ENCODE measurements at places on chromosomes 13 and 19.

DNA sequence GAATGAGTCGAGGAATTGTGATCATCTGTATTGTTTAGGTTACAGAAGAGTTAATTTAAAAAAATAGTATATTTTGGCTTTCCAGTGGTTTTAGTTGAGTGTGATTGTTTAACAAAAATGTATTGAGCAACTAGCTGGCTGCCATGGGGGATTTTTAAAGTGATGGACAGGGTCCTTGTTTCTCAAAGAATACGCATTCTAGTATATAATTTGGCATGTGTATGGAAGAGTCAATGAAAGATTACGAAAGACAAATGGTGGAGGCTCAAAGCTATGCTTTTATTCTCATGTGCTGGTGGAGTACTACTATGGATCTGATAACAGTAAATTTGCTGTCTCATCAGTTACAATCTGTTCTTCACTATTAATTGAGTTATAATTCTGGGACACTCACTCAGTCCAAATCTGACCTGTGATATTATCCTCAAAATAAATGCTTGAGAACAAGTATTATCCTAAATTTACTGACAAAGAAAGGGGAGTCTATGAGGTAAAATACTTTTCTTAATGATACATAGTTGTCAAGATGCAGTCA is 240.0 kb downstream of the GPC6 start:
- no peak for DNase-seq

DNA sequence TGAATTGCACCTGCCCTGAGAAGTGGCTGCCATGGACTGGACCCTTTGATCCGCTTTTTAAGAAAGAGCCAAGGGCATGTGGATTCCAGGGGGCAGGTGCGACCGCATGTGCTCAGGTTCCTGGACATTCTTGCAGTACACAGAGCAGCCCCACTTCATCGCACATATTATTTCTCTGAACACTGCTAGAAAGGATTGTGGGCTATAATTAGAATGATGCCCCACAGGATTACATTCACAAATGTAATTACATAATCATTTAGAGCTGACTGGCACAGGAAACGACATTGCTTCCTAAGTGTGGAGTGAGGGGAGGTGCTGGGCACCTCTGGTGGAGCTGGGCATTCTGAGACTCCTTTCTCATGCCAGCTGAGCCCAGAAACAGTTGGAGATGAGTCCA is 37.5 kb upstream of the VSTM2B start:
- DNase-seq, result no peak

DNA sequence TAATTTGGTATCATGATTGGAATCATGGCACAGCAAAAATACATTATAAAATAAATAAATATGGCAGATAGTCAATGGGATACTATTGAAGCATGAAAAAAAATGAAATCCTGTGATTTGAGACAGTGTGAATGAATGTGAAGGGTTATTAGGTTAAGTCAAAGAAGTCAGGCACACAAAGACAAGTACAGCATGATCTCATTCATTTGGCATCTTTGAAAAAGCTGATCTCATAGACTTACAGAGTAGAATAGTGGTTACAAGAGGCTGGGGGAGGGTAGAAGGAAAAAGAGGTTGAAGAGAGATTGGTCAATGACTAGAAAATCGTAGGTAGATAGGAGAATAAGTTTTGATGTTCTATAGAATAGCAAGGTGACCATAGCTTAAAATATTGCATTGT is 295.1 kb upstream of the SLITRK5 start:
- no peak for DNase-seq

DNA sequence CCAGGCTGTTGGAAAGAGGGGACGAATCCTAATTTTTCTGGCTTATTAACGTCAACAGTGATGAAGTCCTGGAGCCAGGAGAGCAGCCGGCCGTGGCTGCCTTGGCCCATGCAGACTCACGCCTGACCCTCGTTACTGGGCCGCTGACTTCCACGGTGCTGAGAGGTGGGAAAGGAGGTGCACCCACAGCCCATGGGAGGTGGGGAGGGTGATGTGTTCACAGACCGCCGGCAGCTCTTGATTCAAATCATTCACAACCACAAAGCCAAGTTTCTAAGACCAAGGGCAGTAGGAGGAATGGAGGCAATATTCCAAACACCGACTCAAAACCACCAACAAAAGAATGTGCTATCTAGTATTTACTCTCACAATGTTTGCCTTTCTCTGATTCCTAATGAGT is 24.3 kb downstream of the COL4A2 start:
- no peak for DNase-seq

- DNase-seq, result no peak
These were observed 15.6 kb downstream of the KCTD4 start for GRCh38 chr13:45185286-45185685.

DNA sequence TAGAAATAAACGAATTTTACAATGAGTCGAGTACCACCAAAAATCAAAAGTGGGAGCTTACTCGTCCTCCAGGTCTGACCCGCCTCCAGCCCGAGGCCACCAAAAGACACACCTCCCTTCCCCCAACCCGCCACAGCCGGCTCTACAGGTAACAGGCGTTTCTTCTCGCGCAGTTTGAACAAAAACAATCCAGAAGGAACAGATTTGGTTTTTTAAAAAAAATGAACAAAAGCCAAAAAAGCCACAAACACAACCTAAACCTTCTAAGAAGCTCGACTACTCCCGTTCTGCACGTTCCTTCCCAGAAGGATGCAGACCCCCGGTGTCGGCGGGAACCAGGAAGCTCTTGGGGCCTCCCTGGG is 671 bp downstream of the ZDHHC20 start:
- peak; percentile 28 for DNase-seq

- no peak for DNase-seq
These were observed 516.8 kb downstream of the OLFM4 start for GRCh38 chr13:53545340-53545941.

DNA sequence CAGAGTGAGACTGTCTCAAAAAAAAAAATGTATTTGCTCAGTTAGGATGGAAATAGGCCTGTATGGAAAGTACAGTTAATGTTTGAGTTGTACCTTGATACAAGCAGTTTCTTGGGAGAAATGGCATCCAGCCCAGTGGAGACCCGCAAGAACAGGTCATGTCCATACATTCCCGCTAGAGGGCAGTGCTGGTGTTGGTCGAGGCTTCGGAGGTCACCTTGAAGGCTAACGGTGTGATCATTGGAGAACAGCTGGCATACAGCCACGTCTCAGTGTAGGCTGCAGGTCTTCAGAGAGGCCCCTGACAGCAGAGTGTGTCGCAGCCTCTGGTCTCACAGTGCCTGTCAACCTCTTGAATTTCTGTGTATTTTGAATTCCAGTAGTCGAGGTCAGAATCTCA is 7.5 kb downstream of the ZNF610 start:
- DNase-seq, result peak; percentile 48

DNA sequence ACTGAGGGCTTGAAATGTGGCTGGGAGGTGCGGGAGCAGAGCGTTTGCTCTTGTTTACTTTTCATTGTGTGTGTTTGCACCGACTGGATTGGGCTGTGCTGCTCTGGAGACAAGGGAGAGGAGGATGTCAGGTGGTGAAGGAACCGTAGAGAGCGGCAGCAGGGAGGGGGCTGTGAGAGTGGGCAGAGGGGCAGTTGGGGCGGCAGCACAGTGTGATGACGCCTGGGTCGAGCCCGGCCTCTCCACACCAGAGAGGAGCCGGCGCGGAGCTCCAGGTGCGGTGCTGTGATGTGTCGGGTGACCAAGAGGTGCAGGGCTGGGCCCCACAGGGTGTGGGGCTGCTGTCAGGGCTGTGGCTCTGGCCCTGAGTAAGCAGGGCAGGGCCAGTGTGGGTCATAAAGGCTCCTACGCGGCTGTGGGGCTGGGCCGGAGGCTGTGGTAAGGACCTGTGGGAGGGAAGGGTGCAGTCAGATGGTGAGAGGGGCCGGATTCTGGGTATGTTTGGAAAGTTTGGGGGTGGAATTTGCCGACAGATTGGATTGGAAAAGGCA is 10.5 kb downstream of the NAXD start:
- DNase-seq, result no peak

DNA sequence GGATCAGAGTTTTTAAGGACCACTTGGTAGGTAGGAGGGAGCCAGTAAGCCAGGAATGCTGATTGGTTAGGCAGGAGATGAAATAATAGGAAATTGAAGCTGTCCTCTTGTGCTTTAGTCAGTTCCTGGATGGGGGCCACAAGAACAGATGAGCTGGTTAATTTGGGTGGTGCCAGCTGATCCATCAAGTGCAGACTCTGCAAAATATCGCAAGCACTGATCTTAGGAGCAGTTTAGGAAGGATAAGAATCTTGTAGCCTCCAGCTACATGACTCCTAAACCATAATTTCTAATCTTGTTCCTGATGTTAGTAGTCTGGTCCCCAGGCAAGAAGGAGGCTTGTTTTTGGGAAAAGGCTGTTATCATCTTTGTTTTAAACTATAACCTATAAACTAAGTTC is 117.9 kb upstream of the GPR12 start:
- DNase-seq, result no peak

DNA sequence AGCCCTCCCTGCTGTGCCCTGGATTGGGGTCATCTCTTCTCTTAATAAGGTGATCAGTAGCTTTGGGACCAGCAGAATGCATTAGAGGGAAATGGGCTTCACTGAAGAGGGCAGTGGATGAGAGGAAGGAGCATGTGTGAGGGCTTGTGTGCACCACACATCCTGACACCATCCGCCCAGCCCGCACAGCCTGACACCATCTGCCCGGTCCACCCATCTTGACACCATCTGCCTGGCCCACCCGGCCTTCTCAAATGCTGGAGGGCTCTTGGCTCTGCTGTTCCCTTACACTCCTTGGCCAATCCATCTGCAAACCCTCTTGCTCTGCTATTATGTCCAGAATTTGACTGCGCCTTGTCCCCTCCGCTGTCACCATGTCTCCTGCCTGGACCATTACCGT is 41.8 kb downstream of the BICRA start:
- DNase-seq, result no peak

- DNase-seq, result no peak
These were observed 1189.2 kb downstream of the EFNB2 start for GRCh38 chr13:105346141-105346775.

DNA sequence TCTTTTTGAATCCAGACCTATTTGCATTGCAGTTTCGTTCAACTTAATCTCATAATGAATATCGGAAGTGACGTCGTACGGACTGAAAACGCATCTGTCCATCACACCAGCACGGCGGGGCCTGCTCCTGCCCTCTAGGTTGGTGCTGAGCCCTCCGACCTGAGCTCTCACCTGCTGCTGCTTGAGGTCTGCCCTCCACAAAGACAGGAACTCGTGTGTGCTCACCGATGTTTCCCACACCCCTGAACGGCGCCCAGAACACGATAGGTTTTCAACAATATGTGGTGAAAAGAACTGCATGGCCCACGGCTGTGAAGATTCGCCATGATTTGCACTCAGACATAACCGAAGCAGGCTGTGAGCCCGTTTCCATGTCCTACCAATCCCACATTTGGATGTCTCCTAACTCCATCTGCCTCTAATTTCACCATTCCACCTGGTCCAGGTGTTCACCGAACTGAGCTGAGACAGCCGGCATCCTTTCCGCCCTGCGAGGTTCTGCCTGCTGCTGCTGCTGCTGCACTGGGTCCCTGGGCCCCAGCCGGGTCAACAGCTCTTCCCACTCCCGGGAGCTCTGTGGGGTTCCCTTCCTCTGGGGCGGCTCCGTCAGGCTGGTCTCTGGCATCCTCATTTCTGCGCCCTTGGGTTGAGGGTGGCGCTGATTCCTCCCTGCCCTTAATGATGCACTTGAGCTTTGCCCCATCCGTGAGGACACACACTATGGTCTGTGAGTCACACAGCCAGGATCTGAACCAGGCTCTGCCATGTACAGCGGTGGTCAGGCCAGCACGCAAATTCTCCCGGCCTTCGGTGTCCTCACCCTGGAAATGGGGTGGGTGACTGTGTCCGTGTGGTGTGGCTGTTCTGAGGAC is 20.9 kb downstream of the GRTP1 start:
- no peak for DNase-seq

- DNase-seq, result no peak
These were observed 767 bp upstream of the ZNF793 start for GRCh38 chr19:37505958-37506386.

DNA sequence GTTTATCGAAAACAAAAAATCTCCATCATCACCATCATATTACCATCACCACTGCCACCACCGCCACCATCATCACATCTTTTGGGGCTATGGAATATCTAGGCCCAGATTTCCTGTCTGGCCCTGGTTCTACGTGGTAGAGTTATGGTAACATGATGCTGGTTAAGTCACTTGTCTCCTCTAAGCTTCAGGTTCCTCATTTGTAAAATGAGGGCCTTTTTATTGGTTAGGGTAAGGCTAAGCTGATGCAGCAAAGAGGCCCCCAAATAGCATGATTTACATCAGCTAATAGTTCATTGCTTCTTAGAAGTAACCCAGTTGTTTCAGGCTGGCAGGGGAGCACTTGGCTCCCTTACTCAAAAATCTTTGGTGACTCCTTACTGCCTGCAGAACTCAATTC is 37.9 kb downstream of the PCDH8 start:
- no peak for DNase-seq

GRCh38 chr19:42468273-42468796 is 25.6 kb upstream of the CXCL17 start:
- no peak for DNase-seq

- DNase-seq, result peak; percentile 65
These were observed 12.8 kb upstream of the SELENOW start for GRCh38 chr19:47765523-47766358.

DNA sequence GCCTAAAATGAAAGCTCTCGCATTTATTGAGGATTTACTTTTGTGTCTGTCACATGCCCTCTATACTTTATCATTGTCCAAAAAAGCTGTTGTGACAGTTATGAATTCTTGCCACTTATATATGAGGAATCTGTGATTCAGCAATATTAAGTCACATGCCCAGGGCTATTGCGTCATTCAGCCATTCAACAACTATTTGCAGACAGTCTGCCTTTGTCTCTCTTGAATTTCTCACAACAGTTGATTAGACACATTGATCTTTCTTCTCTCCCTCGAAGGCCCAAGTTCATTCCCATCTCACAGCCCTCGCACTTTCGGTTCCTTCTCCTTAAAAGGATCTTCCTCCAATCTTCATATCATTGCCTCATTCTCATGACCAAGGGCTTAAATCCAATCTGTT is 342.6 kb downstream of the MZT1 start:
- DNase-seq, result no peak

- DNase-seq, result no peak
These were observed 9.4 kb upstream of the ZNF428 start for GRCh38 chr19:43628646-43629326.

GRCh38 chr19:38294090-38294489 is 10.0 kb upstream of the C19orf33 start:
- DNase-seq, result no peak
